ENCODE measurements at places on chromosomes 2 and 18.

DNA sequence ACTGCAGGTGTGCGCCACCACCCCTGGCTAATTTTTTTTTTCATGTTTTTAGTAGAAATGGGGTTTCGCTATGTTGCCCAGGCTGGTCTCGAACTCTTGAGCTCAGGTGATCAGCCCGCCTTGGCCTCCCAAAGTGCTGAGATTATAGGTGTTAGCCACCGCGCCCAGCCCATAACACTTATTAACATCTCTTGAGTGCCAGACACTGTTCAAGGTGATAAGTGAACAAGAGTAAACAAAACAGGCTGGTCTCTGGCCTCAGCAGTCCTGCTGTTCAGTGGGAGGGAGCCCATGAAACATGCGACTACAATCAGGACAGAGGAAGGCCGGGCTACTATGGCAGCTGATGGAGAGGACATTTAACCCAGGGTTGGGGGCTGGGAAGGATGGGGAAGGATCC, 42.3 kb downstream of the KCTD1 start:
- DNase-seq, result no peak

GRCh38 chr2:138177693-138178092, 213.4 kb downstream of the HNMT start:
- no peak for DNase-seq

- no peak for DNase-seq
Measured at GRCh38 chr2:183214680-183215079, 90.4 kb downstream of the NUP35 start.

GRCh38 chr2:172232708-172233396, 130.2 kb upstream of the DLX2 start:
- no peak for DNase-seq

DNA sequence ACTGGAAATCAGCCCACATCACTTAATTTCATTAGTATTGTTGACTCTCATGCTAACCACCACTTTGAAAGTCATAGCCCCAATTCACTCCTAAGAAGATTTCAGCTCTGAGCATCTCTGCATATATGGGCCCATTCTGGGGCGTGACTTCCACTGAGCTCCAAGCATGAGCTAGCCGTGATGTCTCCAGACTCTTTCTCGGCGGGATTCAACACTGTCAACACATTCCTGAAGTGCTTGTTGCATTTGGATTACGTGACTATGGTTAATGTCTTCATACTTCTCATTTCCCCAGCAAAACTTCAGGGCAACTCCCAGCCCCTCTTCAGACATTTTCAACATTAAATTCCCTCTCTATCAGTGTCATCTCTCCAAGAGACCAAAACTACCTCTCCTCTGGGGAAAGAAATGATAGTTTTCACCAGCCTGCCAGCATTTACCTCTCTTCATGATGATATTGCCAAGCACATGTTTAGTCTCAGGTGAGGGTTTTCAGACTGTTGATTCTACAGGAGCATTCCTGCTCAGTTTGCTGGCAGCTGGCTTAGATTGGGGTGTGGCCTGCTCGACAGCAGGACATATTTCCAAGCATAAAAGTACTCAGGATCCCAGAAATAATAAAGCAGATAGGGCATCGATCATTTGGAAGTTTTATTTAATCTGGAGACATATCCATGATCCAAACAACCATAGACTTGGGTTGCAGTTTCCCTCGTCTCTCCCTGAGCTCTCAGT, 81.7 kb downstream of the FEZ2 start:
- no peak for DNase-seq

DNA sequence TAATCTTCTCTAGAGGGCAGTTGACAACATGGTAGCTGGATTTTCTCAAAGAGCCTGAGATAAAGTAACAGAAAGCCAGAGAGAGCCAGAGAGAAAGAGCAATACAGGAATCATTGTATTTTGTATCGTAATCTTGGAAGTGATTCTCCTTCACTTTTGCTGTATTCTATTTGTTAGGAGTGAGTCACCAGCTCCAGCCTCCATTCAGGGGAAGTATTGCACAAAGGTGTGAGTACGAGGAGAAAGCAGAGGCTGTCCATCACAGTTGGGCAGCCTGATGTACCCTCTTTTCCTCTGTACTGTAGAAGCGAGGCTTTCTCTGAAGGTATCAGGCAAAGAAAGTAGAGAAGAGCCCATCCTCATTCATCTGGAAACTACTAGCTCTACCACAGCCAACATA, 176.8 kb downstream of the KCNS3 start:
- no peak for DNase-seq

GRCh38 chr18:410047-410455, 90.5 kb downstream of the COLEC12 start:
- DNase-seq, result no peak

DNA sequence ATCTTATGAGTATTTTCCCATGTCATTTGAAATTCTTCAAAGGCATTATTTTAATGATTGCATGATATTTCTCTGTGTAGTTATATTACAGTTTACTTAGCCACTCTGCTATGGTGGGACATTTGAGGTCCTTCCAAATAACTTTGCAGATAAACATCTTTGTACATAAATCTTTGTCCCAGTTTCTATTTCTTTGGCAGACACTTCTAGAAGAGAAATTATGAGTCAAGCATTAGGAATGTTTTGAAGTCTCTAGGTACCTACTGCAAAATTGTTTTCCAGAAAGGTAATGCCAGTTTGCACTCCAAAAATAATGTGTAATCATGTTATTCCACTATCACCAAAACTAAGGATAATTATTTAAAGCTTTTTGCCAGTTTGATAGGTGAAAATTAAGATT, 149.7 kb downstream of the EN1 start:
- DNase-seq, result no peak

GRCh38 chr2:85340034-85340892, 12.5 kb upstream of the TGOLN2 start:
- no peak for DNase-seq

DNA sequence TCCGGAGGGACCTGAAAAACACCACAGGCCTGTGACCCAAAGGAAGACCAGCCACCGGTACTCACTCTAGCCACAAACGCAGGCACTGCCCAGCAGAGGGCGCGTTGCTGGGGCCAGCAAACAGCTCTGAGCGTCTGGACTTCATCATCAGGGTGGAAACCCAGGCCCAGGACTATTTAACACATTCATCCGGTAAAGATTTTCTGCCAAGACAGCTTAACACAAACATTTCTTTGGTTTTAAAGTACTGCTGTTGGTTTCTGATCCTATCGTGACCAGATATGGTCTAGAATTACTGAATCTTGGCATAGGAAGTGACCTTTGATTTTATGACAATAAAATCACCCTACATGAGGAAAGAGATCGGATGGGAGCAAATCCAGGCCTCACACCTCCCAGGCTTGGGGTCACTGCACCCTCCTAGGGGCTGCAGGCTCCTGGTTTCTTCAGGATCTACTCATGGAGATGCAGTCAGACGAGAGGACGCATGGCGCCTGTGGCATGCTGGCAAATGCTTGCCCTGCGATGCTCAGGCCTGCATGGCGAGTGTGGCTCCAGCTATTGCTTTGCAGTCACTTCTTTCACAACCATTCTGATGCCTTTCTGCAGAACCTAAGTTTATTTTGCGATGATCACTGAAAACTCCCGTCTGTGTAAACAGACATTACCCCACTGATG, 130.4 kb downstream of the COL4A4 start:
- no peak for DNase-seq

DNA sequence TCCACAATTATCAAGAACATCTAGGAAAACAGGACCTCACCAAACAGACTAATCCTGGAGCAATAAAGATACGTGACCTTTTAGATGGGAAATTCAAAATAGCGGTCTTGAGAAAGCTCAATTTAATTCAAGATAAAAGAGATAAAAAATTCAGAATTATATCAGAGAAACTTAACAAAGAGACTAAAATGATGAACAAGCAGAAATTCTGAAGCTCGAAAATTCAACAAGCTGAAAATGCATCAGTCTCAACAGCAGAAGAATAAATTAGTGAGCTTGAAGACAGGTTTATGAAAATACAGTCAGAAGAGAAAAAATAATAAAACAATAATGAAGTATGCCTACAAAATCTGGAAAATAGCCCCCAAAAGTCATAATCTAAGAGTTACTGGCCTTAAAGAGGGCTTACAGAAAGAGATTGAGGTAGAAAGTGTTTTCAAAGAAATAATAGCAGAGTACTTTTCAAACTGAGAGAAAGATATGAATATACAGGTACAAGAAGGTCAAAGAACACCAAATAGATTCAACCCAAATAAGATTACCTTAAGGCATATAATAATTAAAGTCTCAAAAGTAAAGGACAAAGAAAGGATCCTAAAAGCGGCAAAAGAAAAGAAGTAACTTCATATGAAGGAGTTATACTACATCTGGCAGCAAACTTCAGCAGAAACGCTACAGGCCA, 13.2 kb downstream of the ORC4 start:
- DNase-seq, result no peak

GRCh38 chr2:175111200-175111657, 56.8 kb downstream of the ATF2 start:
- no peak for DNase-seq

DNA sequence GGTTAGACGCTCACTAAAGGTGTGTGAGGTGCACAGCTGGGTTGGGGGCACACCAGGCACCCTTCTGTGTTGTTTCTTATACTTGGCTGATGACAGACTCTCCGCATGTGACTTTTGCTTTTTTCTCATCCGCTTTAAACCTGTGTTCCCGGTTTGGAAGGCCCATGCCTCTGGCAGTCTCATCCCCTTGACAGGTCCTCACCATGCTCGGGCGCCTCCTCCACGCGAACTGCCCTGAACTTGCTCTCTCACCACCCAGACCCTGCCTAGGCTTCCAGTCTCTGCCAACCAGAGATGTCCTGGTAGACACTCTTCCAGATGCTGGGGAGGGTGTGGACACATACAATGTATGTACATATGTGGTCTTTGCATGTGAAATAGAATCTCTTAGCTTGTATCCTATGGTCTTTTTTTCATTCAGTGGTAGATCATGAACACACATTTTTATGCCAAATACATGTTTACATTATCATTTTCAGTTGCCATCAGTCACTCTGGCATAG, 79.8 kb downstream of the LIMS1 start:
- DNase-seq, result no peak

DNA sequence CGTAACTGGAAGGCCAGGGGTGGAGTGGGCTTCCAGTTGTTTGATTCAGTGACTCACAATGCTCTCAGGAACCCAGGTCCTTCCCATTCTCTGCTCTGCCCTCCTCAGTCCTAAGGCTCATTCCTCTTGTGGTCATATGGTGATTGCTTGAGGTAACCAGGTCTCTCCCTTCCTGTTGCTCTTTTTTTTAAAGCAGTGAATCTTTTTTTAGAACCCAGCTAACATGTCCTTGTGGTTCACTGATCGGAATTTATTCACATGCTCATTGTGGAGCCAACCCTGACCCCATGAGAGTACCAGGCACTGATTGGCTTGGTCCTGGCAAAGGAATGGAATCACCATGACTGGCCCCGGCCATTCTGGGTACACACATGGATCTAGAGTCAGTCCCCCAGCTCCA, 7.4 kb downstream of the THNSL2 start:
- DNase-seq, result no peak

- no peak for DNase-seq
Measured at GRCh38 chr2:71746946-71747501, 293.7 kb downstream of the DYSF start.

DNA sequence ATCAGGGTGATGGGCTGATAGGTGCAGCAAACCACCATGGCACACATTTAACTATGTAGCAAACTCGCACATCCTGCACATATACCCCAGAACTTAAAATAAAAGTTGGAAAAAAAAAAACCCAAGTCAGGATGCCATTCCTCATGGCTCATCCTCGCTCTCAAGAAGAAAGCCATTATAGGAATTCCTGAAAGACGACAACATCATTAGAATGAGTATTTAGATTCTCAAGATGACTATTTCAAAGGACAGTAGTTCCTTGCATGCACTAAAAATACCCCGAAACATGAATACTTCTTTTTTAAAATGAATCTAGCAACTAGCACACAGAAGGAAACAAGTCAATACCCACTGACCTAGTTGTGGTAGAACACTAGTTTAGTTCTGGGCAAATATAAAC, 285.8 kb upstream of the REV1 start:
- no peak for DNase-seq

DNA sequence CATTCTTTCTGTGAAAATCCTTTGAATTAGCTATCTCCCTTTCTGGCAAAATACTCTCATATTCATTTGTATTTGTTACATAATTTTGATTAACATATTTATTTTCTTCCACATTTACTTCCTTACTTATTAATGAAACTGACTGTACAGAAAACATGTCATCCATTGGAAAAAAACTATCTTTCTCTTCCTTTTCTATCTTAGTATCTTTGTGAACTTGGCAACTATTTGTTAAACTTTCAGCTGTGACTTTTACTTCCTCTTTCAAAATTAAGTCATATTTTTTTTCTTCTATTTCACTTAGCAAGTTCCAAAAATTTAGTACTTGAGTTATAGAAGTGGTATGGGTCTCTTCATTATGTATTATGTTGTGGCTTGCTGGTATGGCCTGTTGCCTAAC, 2.6 kb downstream of the RAD51AP2 start:
- no peak for DNase-seq

- DNase-seq, result no peak
Measured at GRCh38 chr18:79241755-79242154, 154.0 kb upstream of the NFATC1 start.

- DNase-seq, result no peak
Measured at GRCh38 chr18:55751476-55751875, 163.5 kb upstream of the TCF4 start.

- no peak for DNase-seq
Measured at GRCh38 chr2:105179469-105180372, 61.8 kb upstream of the GPR45 start.

GRCh38 chr18:3179430-3180089, 40.2 kb downstream of the MYOM1 start:
- no peak for DNase-seq

DNA sequence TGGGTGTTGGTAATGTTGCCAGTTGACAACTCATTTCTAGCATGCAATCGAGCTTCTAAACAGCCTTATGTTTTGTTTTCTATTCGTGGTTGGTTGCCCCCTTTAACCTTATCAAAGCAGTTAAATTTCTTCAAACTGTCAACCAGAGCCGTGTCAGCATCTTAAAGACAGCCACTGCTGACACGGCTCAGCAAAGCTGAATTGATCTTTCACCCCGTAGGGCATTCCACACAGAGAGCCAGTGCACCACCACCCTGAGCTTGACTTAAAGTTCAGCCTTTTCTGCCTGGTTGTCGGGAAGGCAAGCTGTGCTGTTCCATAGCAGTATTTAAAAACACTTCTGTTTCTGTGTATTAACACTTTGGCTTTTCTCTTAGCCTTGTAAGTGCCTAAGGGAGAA, 355.0 kb upstream of the CHST9 start:
- no peak for DNase-seq

DNA sequence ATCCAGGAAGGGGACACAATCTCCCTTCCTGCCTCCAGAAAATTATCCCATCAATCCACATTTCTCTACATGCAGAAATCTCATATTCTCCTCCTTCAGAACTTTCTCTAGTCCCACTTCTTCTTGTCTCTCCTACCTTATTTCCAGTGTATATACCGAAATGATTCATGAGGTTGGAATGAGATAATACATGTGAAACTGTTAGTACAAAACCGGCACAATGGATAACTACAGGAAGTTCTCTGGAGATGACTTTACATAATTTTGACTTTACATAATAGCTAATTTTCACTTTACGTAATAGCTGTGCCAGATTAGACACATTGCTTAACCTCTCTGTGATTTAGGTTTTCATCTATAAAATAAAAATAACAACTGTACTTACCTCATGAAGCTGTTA, 801.3 kb downstream of the ERBB4 start:
- no peak for DNase-seq
